Muscle of leg (tissue), 16 donors: ENCODE measurements at places on chromosomes 16 and 17. TPM values are rescaled to one million over a fixed set of nuclear protein-coding genes. Genes with fewer than 3 reads are reported as not detected.

DNA sequence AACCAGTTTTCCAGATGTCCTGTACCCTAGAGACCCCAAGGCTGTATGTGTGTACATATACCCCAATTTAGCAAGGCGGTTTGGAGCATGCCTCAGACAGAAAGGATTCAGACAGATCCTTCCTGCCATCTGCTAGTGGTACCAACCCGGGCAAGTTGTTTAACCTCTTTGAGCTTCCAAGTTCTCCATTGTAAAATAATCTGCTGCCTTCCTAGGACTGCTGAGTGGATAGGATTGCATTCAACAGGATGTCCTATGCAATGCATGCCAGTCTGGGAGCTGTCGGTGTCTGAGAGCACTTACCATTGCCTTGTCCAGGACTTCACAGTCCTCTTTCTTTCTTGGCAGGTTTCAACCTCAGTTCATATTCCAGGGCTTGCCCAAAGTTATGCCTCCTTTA is 1.9 kb downstream of the CDH13 start:
- no peaks in the 10 kb centered on the region for H3K36me3 ChIP-seq
- no peak overlapping the region for H3K4me3 ChIP-seq
- H3K27ac ChIP-seq, result peak overlapping the region; percentile 88
- DNase-seq, result peak; percentile 27

- no peaks in the 10 kb centered on the region for H3K4me1 ChIP-seq
- H3K4me3 ChIP-seq, result no peak overlapping the region
Measured at GRCh38 chr16:22324787-22325597, 27.8 kb downstream of the POLR3E start.

The TBC1D3B gene
- 3.9 TPM for polyA plus RNA-seq

The HBZ gene
- polyA plus RNA-seq, result 2.4 TPM

The NGFR gene
- 34.7 TPM for polyA plus RNA-seq

The AURKB gene
- polyA plus RNA-seq, result 13.8 TPM

- peaks cover 14% of the 10 kb centered on the region for H3K36me3 ChIP-seq
- no peak overlapping the region for H3K4me3 ChIP-seq
- peaks cover 4% of the 10 kb centered on the region for H3K4me1 ChIP-seq
- no peaks in the 10 kb centered on the region for H3K27me3 ChIP-seq
- H3K27ac ChIP-seq, result no peak overlapping the region
- DNase-seq, result no peak
Measured at GRCh38 chr17:8243827-8244226, 4.0 kb downstream of the CTC1 start.

DNA sequence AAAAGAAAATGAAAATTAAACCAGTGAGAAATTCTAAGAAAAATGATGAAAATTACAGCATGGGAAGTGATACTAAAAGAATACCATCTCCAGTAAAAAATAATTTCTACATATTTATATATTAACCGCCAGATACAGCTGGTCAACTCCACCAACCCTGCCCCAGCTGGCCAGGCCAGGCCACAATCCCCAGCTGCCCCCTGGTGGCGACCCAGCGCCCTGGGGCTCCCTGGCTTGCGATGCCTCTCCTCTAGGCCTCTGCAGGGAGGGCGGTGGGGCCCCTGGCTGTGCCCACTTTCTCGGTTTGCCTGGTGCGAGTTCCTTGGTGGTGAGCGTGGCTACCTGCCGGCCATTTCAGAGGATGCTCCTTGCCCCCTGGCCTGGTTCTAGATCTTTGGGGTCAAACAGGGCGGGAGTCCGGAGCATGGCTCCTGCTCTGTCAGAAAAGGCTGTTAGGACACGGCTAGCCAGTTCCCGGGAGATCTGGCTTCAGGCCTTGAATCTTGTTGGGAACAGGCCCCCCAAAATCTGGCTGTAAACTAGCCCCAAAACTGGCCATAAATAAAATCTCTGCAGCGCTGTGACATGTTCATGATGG is 14.5 kb downstream of the GLIS2 start:
- peaks cover 46% of the 10 kb centered on the region for H3K4me1 ChIP-seq
- no peak overlapping the region for H3K4me3 ChIP-seq
- peak; percentile 72 for DNase-seq

DNA sequence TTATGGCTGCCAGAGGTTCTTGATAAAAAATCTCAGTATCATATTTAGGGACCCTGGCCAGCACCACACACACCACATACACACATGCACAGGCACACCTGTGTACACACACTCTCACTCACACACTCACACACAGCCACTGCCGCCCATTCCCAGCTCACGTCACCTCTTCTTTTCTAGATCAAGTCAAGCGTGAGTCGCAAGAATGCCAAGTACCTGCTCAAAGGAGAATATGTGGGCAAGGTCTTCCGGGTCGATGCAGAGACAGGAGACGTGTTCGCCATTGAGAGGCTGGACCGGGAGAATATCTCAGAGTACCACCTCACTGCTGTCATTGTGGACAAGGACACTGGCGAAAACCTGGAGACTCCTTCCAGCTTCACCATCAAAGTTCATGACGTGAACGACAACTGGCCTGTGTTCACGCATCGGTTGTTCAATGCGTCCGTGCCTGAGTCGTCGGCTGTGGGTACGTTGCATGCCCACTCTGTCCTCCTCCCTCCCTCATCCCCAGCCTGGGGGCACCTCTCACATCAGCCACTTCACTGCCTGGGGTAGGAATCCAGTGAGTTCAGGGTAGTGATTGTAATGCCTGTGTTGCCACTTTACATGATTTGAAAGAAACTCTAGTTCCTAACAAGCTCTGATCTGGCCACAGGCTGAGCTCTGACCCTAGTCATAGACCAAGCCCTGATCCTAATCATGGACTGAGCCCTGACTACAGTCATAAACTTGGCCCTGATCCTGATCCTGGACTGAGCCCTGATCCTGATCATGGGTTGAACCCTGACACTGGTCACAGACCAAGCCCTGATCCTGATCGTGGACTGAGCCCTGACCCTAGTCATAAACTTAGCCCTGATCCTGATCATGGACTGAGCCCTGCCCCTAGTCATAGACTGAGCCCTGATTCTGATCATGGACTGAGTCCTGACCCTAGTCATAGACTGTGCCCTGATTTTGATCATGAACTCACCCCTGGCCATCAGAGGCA is 20.4 kb downstream of the CDH5 start:
- H3K27me3 ChIP-seq, result peaks cover 2% of the 10 kb centered on the region
- no peak for DNase-seq
- H3K4me1 ChIP-seq, result peaks cover 12% of the 10 kb centered on the region

- H3K4me3 ChIP-seq, result peak overlapping the region; percentile 42
- H3K27ac ChIP-seq, result peak overlapping the region; percentile 78
- DNase-seq, result peak; percentile 79
- H3K27me3 ChIP-seq, result peaks cover 29% of the 10 kb centered on the region
- H3K4me1 ChIP-seq, result peaks cover 56% of the 10 kb centered on the region
- peaks cover 40% of the 10 kb centered on the region for H3K36me3 ChIP-seq
Measured at GRCh38 chr17:2058586-2059546, 4.0 kb downstream of the HIC1 start.

DNA sequence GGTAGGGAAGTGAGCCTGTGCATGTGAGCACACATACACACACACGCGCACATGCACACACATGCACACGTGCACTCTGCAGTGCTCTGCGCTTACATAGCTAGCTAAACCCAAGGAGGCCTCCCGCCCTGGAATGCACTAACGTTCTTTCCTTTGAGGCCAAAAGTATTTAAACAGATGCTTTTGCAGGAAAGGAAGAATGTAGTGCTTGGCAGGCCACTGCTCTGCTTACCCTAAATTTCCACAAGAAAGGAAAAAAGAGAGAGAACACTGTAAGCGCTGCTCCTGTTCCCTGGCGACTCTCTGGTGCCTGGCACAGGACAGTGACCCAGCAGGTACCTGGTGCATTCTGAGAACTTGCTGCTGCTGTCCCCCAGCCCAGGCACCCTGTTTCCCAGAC is 31.3 kb upstream of the MRPS23 start:
- DNase-seq, result peak; percentile 98
- peaks cover 62% of the 10 kb centered on the region for H3K4me1 ChIP-seq
- peaks cover 56% of the 10 kb centered on the region for H3K36me3 ChIP-seq
- no peaks in the 10 kb centered on the region for H3K27me3 ChIP-seq
- peak overlapping the region; percentile 89 for H3K27ac ChIP-seq

The TBC1D3G gene
- polyA plus RNA-seq, result not detected

- peaks cover 6% of the 10 kb centered on the region for H3K4me1 ChIP-seq
- peak; percentile 16 for DNase-seq
- H3K4me3 ChIP-seq, result no peak overlapping the region
- peaks cover 58% of the 10 kb centered on the region for H3K36me3 ChIP-seq
- no peaks in the 10 kb centered on the region for H3K27me3 ChIP-seq
Measured at GRCh38 chr16:85781695-85782370, 17.5 kb downstream of the EMC8 start.

DNA sequence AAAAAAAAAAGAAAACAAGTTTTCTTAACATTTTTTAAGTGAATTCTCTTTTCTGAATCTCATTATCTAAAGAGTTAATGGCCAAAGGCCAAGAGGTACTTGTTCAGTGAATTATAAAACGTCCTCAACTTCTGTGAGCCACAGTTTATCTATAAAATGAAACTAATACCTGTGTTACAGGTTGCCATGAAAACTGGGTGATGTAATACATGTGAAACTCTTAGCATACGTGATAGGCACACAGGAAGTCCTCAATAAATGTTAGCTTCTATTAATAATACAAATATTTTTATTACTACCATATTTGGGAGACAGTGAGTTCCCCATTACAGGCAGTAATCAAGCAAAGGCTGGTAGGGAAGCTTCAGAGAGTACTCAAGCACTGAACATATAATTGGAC is 13.5 kb upstream of the INPP5K start:
- peaks cover 66% of the 10 kb centered on the region for H3K36me3 ChIP-seq
- DNase-seq, result no peak
- H3K4me3 ChIP-seq, result no peak overlapping the region
- H3K27ac ChIP-seq, result no peak overlapping the region
- no peaks in the 10 kb centered on the region for H3K27me3 ChIP-seq

- no peak overlapping the region for H3K4me3 ChIP-seq
- no peaks in the 10 kb centered on the region for H3K27me3 ChIP-seq
- H3K4me1 ChIP-seq, result peaks cover 76% of the 10 kb centered on the region
- peak; percentile 69 for DNase-seq
- H3K36me3 ChIP-seq, result peaks cover 44% of the 10 kb centered on the region
Measured at GRCh38 chr17:77404812-77405581, 264.2 kb downstream of the SEC14L1 start.

The SLFN13 gene
- polyA plus RNA-seq, result 4.0 TPM

GRCh38 chr16:17499223-17499902 is 28.6 kb upstream of the XYLT1 start:
- H3K4me1 ChIP-seq, result peaks cover 3% of the 10 kb centered on the region
- H3K27me3 ChIP-seq, result no peaks in the 10 kb centered on the region
- H3K4me3 ChIP-seq, result no peak overlapping the region
- no peak overlapping the region for H3K27ac ChIP-seq
- H3K36me3 ChIP-seq, result no peaks in the 10 kb centered on the region

The IL32 gene
- 107 TPM for polyA plus RNA-seq

DNA sequence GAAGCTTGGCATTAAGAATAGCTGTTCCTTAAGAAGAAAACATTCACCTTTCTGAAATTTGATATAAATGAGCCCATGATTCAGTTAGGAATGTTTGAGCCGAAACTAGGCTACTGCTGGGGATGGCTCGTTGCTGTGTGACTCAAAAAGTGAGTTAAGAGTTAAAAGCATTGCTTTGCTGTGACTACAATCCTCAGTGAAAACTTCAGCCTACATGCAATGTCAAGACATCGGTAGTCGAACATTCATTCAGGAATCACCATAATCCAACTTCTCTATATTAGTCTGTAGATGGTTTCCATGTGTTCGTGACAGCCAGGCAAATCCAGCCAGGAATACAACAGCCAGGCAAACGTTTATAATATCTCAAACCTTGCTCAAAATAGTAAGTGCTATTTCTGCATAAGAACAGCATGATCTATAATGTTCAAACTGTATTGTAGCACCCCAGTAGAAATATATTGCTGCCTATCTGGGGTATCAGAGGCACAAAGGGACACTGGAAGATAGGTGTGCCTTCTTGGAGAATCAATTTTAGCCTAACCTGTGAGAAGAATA is 1225.1 kb downstream of the CDH8 start:
- H3K36me3 ChIP-seq, result no peaks in the 10 kb centered on the region
- H3K27me3 ChIP-seq, result no peaks in the 10 kb centered on the region
- no peak overlapping the region for H3K4me3 ChIP-seq
- H3K4me1 ChIP-seq, result no peaks in the 10 kb centered on the region
- H3K27ac ChIP-seq, result no peak overlapping the region

DNA sequence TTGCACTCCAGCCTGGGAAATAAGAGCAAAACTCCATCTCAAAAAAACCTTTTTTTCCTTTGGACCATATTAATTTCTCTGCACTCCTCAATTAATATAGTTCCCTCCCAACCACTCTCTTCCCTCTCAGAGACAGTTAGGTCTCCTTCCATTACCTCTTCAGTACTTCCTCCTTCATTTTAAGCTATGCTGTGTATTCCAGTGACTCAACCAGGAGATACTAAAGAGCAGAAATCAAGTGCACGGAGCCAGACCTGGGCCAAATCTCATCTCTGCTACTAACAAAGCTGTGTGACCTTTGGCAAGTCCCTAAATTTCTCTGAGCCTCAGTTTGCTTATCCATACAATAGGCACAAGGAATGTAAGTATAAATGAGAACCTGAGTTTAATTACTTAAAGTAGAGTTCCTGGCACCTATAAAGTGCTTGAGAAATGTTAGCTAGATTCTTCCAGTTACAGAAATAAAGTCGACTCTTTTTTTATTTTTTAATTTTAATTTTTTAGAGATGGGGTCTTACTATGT is 8.5 kb downstream of the PECAM1 start:
- H3K4me3 ChIP-seq, result no peak overlapping the region
- no peak overlapping the region for H3K27ac ChIP-seq
- H3K36me3 ChIP-seq, result no peaks in the 10 kb centered on the region

The FA2H gene
- polyA plus RNA-seq, result 1.9 TPM

DNA sequence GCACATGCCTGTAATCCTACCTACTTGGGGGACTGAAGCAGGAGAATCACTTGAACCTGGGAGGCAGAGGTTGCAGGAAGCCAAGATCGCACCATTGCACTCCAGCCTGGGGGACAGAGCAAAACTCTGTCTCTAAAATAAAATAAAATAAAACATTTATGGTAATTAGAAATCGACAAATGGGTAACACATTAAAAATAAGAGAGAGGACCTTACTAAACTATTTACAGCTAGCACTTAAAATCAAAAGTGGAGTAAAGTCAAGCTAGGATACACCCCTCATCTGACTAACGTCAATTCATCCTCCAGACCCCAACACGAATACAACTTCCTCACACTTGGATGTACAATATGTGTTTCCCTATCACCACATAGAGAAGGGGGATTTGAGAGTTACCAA is 27.8 kb upstream of the RHOT1 start:
- H3K27me3 ChIP-seq, result peaks cover 2% of the 10 kb centered on the region
- no peak overlapping the region for H3K4me3 ChIP-seq
- DNase-seq, result no peak
- H3K4me1 ChIP-seq, result peaks cover 11% of the 10 kb centered on the region

The CCDC154 gene
- polyA plus RNA-seq, result 0.86 TPM

DNA sequence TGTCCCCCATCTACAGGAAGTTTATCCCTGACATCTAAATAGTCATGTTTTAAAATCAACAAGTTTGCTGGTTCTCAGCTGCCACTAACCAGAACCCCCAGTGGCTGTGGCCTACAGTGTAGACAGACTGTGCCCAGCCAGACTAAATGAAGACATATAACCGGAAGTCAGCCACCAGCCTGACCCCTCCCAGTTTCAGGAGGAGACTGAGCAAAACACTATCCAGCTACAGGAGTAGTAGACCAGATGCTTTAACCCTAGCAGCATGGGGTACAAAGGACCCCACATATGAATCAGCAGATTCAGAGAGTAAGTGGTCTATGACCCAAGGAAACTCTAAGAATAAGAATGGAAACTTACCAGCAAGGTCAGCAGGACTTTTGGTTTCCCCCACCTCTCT is 83.4 kb downstream of the HIC1 start:
- no peak overlapping the region for H3K27ac ChIP-seq
- H3K4me3 ChIP-seq, result no peak overlapping the region
- no peak for DNase-seq
- H3K27me3 ChIP-seq, result no peaks in the 10 kb centered on the region

The G6PC1 gene
- 0.08 TPM for polyA plus RNA-seq
